Endodermal cell (in vitro differentiated cells): ENCODE measurements at places on chromosomes 1 and 21. TPM values are rescaled to one million over a fixed set of nuclear protein-coding genes. Genes with fewer than 3 reads are reported as not detected.
A peak's percentile ranks its signal among the peaks of the same experiment; 100 is the strongest.

GRCh38 chr1:43880604-43881003 lies 53.0 kb upstream of the ARTN start:
- H3K27ac ChIP-seq, result no peak overlapping the region
- H3K4me3 ChIP-seq, result no peak overlapping the region
- H3K27me3 ChIP-seq, result no peaks in the 10 kb centered on the region
- no peaks in the 10 kb centered on the region for H3K4me1 ChIP-seq

DNA sequence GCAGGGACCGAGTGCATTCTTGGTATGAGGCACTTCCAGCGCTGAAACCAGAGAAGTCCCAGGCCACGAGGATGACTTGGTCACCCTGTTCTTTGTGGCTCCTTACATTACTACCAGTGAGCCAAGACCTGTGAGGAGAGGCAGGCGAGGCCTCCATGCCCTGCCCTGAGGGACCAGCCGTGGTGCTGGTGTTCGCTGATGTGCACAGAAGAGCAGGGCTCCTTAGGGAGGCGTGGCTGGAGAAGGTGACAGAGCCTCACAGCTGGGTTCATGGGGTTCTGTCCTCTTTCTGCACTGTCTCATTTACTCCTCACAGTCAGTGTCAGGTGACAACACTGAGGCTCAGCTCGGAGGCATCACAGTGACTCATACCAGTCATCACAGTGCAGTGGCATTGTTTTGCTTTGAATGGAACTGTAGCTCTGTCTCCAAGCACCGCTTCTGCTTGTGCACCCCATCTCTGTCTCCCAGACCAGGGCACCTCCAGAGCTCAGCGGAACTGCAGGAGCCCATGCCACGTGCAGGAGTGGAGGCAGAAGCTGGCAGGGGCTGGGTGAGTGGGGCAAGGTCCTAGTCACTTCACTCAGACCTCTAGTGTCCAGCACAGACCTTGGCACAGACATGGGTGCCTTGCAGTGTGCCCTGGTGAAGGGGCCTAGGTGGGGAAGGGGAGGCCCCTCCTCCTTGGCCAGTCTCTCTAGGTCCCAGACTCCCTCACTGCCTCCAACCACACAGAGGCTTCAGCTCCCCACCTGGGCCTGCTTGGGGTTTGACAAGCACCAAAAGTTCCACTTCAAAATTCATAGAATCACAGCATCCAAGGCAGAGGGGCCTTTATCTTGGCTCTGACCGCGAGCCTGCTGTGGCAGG lies 310.9 kb downstream of the MATN1 start:
- no peaks in the 10 kb centered on the region for H3K27me3 ChIP-seq
- H3K4me3 ChIP-seq, result no peak overlapping the region
- H3K4me1 ChIP-seq, result peaks cover 18% of the 10 kb centered on the region
- H3K36me3 ChIP-seq, result no peaks in the 10 kb centered on the region

DNA sequence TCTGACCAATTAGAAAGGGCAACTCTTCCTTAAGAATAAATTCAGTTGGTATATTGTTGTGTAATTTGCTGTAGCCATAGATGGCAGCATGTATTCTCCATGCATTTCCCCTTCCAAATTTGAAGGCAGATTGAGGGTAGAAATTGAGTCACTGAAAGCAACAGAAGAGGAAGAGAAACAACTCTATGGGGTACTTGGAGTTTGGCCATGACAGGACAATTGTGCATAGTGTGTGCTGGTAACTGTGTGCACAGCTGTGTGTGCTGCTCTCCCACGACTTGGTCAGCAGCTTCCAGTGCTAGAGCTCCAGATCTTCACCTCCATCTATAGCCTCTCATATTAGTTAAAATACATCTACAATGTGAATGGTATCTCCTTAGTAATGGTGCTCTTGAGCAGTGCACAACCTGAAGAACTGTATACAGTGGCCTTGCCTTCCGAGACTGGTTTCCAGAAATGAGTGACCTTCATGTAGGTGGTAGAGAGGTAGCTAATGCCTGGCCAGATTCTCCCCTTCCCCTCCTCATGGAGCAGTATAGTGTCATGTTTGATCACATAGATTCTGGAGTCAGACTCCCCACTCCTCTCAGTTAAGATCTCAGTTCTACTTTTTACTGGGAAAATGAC lies 882 bp upstream of the FCAMR start:
- H3K27ac ChIP-seq, result no peak overlapping the region
- peaks cover 9% of the 10 kb centered on the region for H3K27me3 ChIP-seq
- peaks cover 10% of the 10 kb centered on the region for H3K4me1 ChIP-seq
- H3K36me3 ChIP-seq, result no peaks in the 10 kb centered on the region

- H3K27ac ChIP-seq, result no peak overlapping the region
- H3K4me1 ChIP-seq, result peaks cover 4% of the 10 kb centered on the region
- H3K27me3 ChIP-seq, result no peaks in the 10 kb centered on the region
- DNase-seq, result peak; percentile 15
These were observed 303.4 kb downstream of the KIF26B start for GRCh38 chr1:245458234-245458633.

DNA sequence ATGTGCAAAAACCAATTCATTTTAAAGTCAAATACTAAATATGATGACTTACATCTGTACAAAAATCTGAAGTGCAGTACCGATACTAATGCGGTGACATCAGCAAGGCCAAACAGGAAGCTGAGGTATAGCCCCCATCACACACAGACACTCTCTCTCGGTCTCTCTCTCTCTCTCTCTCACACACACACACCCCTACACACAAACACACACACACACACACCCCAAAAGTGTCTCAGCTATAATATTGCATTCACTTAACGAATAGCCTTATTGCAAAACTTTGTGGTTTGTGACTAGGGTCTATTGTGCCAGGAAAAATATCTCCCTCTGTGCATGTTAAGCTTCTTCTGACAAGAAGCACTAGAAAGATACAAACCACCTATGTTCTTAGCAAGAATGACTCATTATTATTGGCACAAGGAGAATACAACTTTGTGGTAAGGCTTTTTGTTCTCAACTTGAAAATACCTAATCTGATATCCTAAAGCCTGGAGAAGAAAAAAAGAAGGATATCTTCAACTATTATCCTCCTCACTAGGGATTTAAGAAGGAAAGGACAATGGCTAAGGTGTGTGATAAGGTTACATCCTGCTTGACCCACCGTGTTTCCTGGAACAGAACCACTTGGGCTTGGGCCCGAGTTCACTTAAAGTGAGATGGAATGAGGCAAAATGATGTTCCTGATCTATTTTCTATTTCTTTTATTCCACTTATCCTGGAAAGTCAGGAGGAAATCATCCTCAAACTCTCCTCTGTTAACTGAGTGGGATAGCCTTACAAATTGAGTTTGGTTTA lies 107.1 kb downstream of the NIBAN1 start:
- no peak for DNase-seq
- H3K27me3 ChIP-seq, result no peaks in the 10 kb centered on the region
- H3K4me1 ChIP-seq, result peaks cover 8% of the 10 kb centered on the region
- H3K36me3 ChIP-seq, result no peaks in the 10 kb centered on the region
- H3K27ac ChIP-seq, result no peak overlapping the region
- H3K4me3 ChIP-seq, result no peak overlapping the region

DNA sequence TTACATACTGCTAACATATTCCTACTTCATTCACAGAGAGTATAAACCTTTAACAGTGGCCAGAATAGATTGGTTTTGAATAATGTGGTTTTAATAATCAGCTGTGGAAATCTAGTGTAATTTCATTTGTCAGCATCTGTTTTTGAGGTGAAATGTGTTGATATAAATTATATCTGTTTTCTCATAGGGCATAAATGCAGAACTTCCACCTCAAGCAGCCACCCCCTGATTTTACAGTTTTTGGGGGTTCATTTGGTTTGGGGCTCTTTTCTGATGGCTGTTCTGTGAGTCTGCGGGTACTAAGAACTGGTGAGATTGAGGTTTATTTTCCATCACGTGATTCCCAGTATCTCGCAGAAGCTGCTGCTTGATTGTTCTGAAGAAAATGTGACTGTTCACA lies 23.2 kb downstream of the EDARADD start:
- H3K4me1 ChIP-seq, result peaks cover 4% of the 10 kb centered on the region
- H3K4me3 ChIP-seq, result no peak overlapping the region
- no peaks in the 10 kb centered on the region for H3K27me3 ChIP-seq
- H3K27ac ChIP-seq, result no peak overlapping the region
- DNase-seq, result peak; percentile 9
- peaks cover 27% of the 10 kb centered on the region for H3K36me3 ChIP-seq

GRCh38 chr1:183218971-183219615 lies 33.0 kb downstream of the LAMC2 start:
- H3K27me3 ChIP-seq, result peaks cover 84% of the 10 kb centered on the region
- H3K27ac ChIP-seq, result peak overlapping the region; percentile 59
- no peaks in the 10 kb centered on the region for H3K4me1 ChIP-seq
- peak; percentile 62 for DNase-seq
- no peaks in the 10 kb centered on the region for H3K36me3 ChIP-seq

GRCh38 chr21:27649323-27649722 lies 682.4 kb upstream of the ADAMTS5 start:
- no peaks in the 10 kb centered on the region for H3K27me3 ChIP-seq
- no peak overlapping the region for H3K27ac ChIP-seq
- no peak for DNase-seq
- no peaks in the 10 kb centered on the region for H3K4me1 ChIP-seq
- H3K36me3 ChIP-seq, result no peaks in the 10 kb centered on the region
- no peak overlapping the region for H3K4me3 ChIP-seq

DNA sequence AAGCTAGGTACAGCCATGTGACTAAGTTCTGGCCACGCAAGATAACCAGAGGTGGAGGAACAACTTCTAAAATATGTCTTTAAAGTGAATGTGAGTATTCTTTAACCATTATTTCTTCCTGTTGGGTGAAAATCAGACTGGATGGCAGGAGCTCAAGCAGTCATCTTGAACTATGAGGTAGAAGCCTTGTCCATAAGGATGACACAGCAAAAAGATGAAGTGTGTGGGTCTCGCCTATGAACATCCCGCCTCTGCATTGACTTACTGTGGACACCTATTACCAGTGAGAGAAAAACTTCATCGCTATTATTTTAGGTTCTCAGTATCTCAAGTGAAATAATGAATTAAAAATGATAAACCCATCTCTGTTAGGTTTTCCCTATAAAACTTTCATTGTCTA lies 365.3 kb downstream of the USH2A start:
- H3K27ac ChIP-seq, result no peak overlapping the region
- H3K4me1 ChIP-seq, result peaks cover 4% of the 10 kb centered on the region
- no peak for DNase-seq
- no peaks in the 10 kb centered on the region for H3K36me3 ChIP-seq
- H3K4me3 ChIP-seq, result no peak overlapping the region
- H3K27me3 ChIP-seq, result no peaks in the 10 kb centered on the region

DNA sequence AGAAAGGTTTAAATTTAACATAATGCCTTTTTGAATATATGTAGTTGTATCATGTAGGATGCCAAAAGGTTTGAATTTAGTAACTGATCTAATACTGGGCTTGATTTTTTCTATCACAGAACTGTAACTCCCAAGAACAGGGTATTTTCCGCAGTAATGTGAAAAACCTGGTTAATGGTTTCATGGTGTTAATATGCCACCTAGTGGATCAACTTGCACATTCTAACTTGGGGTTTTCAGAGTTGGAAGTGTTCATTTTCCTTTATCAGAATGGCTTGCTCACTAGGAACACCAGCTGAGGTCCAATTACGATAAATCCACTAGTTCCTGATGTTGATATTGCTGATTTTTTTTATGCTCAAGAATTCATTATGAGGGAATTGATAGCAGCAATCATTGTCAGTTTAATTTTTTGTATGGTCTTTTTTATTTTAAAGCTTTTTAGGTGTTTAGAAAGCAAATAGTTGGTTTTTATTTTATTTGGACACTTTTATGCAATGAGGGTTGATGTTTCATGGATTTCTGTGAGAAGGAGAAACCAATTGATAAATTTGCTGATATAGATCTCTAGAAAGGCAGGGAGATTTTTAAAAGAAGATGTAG lies 157.2 kb downstream of the PLA2G4A start:
- no peak overlapping the region for H3K27ac ChIP-seq
- no peaks in the 10 kb centered on the region for H3K36me3 ChIP-seq
- H3K4me1 ChIP-seq, result no peaks in the 10 kb centered on the region
- no peak overlapping the region for H3K4me3 ChIP-seq

DNA sequence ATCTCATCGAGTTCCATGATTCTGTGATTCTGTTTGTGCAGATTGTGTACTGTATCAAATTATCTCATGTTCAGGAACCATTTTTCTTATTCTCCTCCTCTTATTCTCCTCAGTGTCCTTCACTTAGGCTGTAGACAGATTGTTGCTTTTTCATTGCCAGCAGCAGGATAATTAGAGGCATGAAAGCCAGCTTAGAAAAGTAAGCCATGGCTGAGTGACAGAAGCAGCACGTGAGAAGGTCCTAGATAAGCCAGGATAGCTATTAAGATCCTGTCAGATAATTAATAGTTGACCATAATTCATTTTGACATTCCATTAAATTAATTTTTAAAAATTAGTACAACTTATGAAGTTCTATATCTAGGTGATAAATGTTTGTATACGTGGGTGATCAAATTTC lies 60.8 kb upstream of the PRKACB start:
- no peaks in the 10 kb centered on the region for H3K36me3 ChIP-seq
- H3K4me3 ChIP-seq, result no peak overlapping the region
- no peak for DNase-seq
- no peak overlapping the region for H3K27ac ChIP-seq

- DNase-seq, result no peak
- H3K27ac ChIP-seq, result no peak overlapping the region
- no peak overlapping the region for H3K4me3 ChIP-seq
These were observed 72.2 kb upstream of the C1orf87 start for GRCh38 chr1:60145771-60146170.

GRCh38 chr1:63453232-63453631 lies 69.8 kb downstream of the ITGB3BP start:
- no peak overlapping the region for H3K27ac ChIP-seq
- H3K27me3 ChIP-seq, result no peaks in the 10 kb centered on the region
- no peak for DNase-seq
- no peaks in the 10 kb centered on the region for H3K4me1 ChIP-seq
- H3K4me3 ChIP-seq, result no peak overlapping the region
- peaks cover 5% of the 10 kb centered on the region for H3K36me3 ChIP-seq

GRCh38 chr1:33367485-33368405 lies 46.8 kb upstream of the A3GALT2 start:
- peaks cover 14% of the 10 kb centered on the region for H3K27me3 ChIP-seq
- peak; percentile 96 for DNase-seq
- no peaks in the 10 kb centered on the region for H3K36me3 ChIP-seq
- H3K4me1 ChIP-seq, result peaks cover 33% of the 10 kb centered on the region
- no peak overlapping the region for H3K4me3 ChIP-seq

- H3K4me3 ChIP-seq, result no peak overlapping the region
- H3K27ac ChIP-seq, result no peak overlapping the region
- DNase-seq, result peak; percentile 89
- H3K4me1 ChIP-seq, result peaks cover 2% of the 10 kb centered on the region
- H3K27me3 ChIP-seq, result no peaks in the 10 kb centered on the region
These were observed 59.0 kb upstream of the CD1D start for GRCh38 chr1:158121604-158122254.

- H3K4me3 ChIP-seq, result no peak overlapping the region
- peaks cover 70% of the 10 kb centered on the region for H3K36me3 ChIP-seq
- DNase-seq, result no peak
- H3K27ac ChIP-seq, result no peak overlapping the region
- H3K4me1 ChIP-seq, result no peaks in the 10 kb centered on the region
These were observed 22.3 kb downstream of the CEP104 start for GRCh38 chr1:3834701-3835100.

Gene TENT5C
- 1.2 to 3.2 TPM (median 1.4 TPM) in 3 replicates for total RNA-seq

Gene CITED4
- 7.6 to 9.5 TPM (median 8.3 TPM) in 3 replicates for total RNA-seq

Gene FPGT
- 11.9 to 13.7 TPM (median 12.4 TPM) in 3 replicates for total RNA-seq

Gene MMEL1
- 0.42 and 0.45 TPM in 2 replicates for total RNA-seq

Gene ZYG11B
- 22.7 and 24.8 TPM in 2 replicates for total RNA-seq

Gene FMOD
- total RNA-seq, result 2.9 and 3.5 TPM in 2 replicates

Gene ATAD3B
- 23.1 to 42.4 TPM (median 41.8 TPM) in 3 replicates for total RNA-seq

Gene NOC2L
- total RNA-seq, result 97.3 and 104 TPM in 2 replicates

Gene RAB25
- total RNA-seq, result 78.5 and 82.0 TPM in 2 replicates
